ENCODE measurements at places on chromosomes 7 and 10.

GRCh38 chr10:67670401-67670800, 25.6 kb downstream of the CTNNA3 start:
- DNase-seq, result peak; percentile 13

- DNase-seq, result no peak
These were observed 30.9 kb downstream of the DNAJC1 start for GRCh38 chr10:21972584-21972983.

DNA sequence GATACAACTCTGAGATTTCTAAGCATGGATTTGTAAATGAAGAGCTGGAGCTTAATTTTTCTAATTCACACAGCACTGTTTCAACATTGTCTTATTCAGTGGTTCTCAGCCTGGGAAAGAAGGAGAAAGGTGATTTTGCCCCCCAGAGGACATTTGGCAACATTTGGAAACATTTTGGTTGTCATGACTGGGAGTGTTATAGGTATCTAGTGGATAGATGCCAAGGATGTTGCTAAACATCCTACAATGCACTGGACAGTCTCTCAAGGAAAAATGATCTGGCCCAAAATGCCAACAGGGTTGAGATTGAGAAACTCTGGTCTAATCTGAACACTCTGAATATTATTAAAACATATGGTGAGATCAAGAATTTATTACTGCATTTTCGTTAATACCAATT, 3.8 kb upstream of the CAV2 start:
- no peak for DNase-seq

DNA sequence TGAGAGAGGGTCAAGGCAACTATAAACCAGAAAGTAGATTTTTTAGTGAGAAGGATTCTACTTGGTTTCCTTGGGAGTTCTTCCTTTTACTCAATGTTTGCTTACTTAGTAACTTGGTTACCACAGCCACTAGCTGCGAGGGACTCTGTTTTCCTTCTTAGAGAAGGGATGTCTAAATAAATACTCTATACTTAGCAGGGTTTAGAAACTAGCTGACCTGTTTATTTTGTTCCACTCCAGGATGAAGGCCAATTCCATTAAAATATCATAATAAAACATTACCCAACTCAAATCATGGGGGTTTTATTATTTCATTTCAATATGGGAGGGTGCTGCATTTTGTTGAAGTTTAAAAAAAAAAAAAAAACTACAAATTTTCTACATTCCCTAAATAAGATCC, 87.3 kb downstream of the PPP1R3A start:
- no peak for DNase-seq

GRCh38 chr7:50603287-50603686, 38.1 kb upstream of the DDC start:
- DNase-seq, result peak; percentile 25

- peak; percentile 100 for DNase-seq
These were observed at the start of gene HBP1 for GRCh38 chr7:107168233-107169119. TSS of gene HBP1 (plus strand) at chr7:107169003. CDS start at chr7:107179894, 10,891 bp downstream.

DNA sequence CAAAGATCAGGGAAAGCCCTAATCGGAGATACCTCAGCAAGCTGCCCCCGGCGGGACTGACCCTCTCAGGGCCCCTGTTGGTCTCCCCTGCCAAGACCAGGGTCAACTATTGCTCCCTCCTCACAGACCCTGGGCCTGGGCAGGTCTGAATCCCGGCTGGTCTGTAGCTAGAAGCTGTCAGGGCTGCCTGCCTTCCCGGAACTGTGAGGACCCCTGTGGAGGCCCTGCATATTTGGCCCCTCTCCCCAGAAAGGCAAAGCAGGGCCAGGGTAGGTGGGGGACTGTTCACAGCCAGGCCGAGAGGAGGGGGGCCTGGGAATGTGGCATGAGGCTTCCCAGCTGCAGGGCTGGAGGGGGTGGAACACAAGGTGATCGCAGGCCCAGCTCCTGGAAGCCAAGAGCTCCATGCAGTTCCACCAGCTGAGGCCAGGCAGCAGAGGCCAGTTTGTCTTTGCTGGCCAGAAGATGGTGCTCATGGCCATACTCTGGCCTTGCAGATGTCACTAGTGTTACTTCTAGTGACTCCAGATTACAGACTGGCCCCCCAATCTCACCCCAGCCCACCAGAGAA, 24.1 kb downstream of the TBATA start:
- peak; percentile 28 for DNase-seq

DNA sequence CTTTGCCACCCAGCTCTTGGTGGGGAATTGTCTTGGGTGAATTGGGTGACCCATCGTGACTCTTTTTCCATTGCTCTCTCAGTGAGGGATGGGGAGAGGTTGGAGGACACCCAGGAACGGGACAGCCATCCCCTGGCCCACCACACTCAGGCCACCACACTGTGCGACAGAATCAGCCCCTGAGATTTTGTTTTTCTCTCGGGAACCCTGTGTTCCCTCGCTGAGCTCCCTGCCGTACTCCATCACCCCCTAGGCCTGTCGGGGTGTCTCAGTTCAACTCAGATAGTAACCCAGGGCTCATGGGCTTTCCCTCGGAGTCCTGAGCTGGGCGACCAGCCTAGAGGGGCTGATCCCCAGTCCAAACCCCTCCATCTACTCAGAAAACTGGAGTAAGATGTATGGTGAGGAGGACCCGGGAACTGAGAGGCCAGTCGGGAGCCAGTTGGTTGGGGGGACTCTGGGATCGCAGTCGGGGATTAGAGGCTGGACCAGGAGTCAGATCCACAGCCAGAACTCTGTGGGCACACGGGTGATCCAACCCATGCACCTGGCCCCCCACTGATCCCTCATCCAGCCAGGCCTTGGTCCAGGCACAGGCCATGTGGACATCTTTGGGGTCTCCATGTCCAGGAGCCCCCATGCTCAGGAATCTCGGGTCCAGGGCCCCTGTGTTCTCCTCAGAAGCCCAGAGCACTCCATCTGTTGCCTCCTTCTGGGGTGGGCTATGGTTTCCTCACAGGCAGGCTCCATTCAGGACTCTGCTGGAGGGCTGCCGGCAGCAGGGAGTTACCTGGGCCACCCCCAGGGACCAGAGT, 9.3 kb downstream of the CRYGN start:
- DNase-seq, result no peak

DNA sequence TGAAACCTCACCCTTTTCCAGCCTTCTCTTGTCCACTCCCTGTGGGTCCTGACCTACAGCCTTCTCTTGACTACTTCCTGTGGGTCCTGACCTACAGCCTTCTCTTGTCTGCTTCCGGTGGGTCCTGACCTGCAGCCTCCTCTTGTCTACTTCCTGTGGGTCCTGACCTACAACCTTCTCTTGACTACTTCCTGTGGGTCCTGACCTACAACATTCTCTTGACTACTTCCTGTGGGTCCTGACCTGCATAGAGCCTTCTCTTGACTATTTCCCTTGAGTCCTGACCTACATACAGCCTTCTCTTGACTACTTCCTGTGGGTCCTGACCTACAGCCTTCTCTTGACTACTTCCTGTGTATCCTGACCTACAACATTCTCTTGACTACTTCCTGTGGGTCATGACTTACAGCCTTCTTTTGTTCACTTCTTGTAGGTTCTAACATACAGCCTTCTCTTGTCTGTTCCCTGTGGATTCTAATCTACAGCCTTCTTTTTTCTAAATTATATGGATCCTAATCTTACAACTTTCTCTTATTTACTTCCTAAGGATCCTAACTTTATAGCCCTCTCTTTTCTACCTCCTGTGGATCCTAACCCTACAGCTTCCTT, 36.5 kb downstream of the C10orf71 start:
- no peak for DNase-seq

GRCh38 chr10:68787813-68788212, 39.5 kb upstream of the STOX1 start:
- no peak for DNase-seq

DNA sequence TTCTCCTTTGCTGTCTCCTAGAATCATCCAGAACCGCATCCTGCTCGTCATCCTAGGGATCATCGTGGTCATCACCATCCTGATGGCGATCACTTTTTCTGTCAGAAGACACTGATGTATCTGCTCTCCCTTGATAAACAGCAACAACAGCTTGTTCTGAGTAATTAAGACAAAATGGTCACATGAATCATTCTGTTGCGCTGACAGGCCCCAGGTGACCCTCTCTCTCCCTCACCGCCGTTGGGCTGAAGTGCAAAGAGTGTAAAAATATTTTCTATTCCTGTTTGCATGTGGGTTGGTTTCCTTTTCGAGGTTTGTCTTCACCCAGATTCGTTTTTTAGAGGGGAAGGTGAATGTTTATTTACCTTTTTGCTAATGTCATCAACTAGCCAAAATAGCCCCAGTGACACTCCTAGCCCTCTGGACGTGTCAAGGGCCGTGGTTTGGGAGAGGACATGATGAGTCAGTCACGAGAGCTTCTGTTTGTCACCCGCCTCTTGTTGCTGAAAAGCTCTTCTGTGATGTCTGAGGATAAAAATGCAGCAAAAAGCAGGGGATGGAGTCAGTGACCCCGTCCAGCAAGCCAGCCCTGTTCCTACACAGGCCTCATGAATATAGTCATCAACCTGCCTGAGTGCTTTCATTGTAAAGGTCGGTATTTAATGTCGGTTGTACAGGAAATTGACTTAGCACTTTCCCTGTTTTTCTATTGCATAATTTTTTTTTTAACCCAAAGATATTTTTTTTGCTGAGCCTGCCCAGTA, 134.6 kb upstream of the TCF7L2 start:
- peak; percentile 45 for DNase-seq

- no peak for DNase-seq
These were observed 39.2 kb downstream of the ELMO1 start for GRCh38 chr7:37409461-37409860.

DNA sequence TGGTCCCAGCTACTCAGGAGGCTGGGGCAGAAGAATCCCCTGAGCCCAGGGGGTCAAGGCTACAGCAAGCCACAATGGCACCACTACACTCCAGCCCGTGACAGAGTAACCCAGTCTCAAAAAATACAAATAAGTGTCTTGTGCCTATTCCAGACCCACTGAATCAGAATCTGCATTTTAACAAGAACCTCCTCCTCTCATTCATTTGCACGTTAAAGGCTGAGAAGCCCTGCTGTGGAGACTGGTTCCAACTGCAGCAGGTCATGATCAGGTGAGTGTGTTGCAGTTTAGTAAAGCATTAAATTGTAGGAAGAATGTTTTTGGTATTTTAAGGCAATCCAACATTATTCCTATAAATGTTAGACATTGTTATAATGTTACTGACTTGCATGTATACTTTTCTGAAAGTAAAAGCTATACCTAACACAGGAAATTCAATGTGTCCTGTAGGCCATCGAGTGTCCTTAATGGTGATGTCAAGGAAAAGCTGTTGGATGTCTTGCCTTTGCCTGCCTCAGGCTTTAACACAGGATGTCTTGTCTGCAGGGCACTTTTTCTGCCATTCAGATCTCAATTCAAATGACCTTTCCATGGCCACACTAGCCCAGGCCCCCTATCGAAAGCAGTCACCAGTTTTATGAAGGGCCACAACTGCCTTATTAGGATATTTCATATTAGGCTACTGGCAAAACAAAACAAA, 30.4 kb downstream of the MKRN1 start:
- DNase-seq, result no peak

- no peak for DNase-seq
These were observed 906.7 kb downstream of the GRID1 start for GRCh38 chr10:85459906-85460305.

- no peak for DNase-seq
These were observed 95.1 kb downstream of the BMPR1A start for GRCh38 chr10:86851328-86852207.

DNA sequence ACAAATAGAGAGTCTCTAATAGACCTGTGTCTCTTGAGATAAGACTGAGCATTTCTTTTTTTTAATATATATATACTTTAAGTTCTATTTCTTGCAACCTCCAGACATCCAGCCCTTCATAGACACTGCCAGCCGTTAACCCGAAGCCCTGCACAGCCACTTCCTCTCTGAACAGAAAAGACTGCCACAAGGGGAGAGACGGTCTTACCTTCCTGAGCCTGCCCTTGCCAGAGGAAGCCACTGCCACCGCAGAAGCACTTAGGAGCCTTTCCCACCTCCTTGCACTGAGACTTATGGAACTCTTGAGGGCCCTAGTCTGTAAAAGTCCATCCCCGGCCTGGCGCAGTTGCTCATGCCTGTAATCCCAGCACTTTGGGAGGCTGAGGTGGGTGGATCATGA, 31.8 kb upstream of the PRSS1 start:
- no peak for DNase-seq

Measured in dermis blood vessel endothelial cell (primary cell).